Activated gamma-delta T cell (primary cell): ENCODE measurements at places on chromosomes 3 and 15.

DNA sequence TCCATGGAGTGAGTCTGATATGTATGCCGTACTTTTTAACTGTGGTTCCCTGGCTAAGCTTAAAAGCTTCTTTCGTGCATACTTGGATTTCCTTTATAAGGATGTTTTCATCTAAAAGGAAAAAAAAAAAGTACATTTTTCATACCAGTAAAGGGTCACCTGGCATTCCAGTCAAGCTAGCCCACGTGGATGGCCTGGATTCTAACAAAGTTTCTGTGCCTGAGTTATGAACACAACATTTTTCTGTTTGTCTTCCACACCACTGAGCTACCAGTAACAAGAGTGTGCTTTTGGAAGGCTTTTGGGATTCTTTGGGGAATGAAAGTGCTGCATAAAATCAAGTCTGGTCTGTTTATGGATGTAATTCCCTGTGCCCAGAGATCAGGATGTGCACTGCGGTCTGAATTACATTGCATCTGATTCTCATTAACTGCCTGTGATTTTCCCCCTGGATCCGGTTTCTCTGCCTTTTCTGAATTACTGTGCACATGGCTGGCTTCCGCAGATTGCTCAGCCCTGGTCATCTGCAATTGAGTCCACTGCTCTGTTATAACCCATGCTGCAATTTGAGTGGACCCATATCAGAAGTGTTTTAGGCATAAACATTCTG, 38.2 kb upstream of the MAGI1 start:
- no peak for DNase-seq

DNA sequence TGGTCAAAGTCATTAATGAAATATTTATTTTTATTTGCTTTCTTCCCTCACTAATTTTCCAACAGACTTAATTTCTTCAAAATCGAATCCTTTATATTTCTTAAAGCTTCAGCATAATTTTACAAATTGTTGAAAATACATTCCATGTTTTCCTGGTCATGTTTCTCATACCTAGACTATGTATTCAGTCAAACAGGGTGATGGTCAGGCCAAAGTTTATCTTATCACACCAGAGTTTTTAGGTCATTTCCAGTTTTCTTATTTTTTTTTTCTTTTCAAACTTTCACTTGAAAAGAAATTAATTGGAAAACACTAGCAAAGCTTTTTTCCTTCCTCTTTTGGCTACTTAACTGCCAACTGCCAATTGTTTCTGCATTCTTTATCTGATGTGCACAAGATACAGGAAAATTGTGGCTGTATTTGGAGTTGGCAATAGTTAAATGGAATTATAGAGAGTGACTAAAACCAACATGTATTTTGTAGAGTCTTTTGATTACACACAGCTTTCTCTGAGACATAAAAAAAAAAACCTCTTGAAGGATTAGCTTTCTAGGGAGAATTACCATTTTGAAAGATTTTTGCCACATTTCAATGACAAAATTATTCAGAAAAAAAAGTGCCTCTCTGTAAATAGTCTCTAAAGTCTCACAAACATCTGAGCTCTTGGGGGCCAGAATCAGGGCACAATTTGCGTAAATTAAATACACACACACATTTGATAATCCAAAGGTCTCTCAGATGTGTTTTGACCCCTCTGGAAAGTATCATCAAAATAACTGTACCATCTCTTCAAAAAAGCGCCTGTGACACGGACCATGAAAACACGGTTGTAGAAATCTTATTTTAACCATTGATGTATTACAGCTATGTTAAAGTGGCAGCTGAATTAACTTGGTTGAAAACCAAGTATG, 603.2 kb upstream of the KCNMB2 start:
- DNase-seq, result no peak

- no peak for DNase-seq
Measured at GRCh38 chr15:63466378-63467192, 37.8 kb upstream of the USP3 start.

DNA sequence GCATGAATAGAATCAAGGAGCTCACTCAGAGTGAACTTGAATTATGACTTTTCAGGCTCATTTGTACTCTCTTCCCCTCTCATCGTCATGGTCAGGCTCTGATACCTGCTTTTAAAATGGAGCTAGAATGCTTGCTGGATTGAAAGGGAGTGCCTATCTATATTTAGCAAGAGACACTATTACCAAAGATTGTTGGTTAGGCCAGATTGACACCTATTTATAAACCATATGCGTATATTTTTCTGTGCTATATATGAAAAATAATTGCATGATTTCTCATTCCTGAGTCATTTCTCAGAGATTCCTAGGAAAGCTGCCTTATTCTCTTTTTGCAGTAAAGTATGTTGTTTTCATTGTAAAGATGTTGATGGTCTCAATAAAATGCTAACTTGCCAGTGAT, 9.6 kb downstream of the CCNDBP1 start:
- DNase-seq, result no peak

DNA sequence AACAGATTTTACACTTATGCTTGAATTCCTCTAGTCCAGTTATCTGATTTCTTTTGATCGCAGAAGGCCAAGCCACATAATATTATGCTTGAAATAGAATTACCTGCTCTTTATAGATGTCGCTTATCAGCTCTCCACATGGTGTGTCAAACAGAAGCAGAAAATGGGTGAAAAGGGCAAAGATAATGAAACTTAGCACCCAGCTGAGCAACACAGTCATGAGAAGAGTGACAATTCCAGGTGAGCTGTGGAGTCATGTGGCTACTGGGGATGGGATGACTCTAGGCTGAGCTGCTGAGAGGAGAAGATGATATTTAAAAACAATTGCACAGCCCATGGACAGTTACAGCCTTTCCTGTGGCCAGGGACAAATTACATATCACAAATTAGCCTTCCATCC, 398.7 kb upstream of the PDZRN3 start:
- no peak for DNase-seq

DNA sequence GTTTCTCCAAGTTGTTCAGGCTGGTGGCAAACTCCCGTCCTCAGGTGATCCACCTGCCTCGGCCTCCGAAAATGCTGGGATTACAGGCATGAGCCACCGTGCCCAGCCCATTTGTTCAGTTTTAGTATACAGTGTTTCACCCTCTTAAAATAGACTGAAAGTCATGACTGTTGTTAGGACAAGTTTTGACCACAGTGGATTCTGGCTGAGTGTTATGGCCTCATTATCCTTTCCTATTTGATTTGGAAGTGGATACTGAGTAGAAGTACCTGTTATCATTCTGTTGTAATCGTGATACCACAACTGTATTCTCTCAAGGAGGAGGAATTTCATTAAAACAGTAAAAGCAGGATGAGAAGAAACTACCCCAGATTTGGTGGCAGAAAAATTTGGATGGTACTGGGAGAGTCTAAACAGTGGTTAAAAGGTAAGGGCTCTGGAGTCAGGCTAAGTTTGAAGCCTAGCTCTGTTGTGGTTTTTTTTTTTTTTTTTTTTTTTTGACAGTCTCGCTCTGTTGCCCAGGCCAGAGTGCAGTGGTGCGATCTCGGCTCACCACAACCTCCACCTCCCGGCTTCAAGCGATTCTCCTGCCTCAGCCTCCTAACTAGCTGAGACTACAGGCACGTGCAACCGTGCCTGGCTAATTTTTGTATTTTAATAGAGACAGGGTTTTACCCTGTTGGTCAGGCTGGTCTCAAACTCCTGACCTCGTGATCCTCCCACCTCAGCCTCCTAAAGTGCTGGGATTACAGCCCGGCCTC, 2.6 kb downstream of the MAP2K1 start:
- DNase-seq, result no peak

- DNase-seq, result no peak
Measured at GRCh38 chr3:64743887-64744243, 56.1 kb upstream of the ADAMTS9 start.

- DNase-seq, result no peak
Measured at GRCh38 chr3:168860592-168860991, 764.9 kb upstream of the GOLIM4 start.

- no peak for DNase-seq
Measured at GRCh38 chr3:137024348-137024747, 66.6 kb downstream of the IL20RB start.

- no peak for DNase-seq
Measured at GRCh38 chr15:82944056-82944455, 8.5 kb downstream of the HOMER2 start.

- no peak for DNase-seq
Measured at GRCh38 chr3:169662843-169663160, 710 bp downstream of the MECOM start.

DNA sequence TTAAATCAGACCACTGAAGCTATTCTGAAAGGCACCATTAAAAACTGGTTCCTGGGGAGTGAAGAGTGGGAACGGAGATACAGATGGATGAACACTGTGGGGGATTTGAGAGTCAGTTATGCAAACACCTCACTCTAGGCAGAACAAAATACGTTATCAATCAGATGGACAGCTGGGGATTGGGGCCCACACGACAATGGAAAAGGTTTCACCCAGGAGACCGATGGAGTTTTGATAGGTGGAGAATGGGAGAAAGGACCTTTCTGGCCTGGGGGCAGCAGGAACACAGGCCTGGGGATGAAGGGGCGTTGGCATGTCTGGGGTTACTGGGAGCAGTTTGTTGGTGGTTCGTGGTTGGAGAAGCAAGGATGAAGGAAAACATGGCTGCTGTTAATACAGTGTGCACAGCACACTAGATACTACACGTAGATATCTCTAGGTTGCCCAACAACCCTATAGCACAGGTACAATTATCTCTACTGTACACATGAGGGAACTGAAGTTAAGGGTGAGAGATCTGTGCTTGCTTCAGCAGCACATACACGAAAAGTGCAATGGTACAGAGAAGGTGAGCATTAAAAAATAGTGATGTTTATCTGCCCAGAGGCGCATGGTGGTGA, 16.5 kb downstream of the ST6GAL1 start:
- DNase-seq, result no peak

- no peak for DNase-seq
Measured at GRCh38 chr15:73605759-73606436, 27.3 kb downstream of the NPTN start.

- DNase-seq, result no peak
Measured at GRCh38 chr3:86793786-86794185, 197.2 kb downstream of the VGLL3 start.

GRCh38 chr3:107432013-107432515, 54.8 kb downstream of the CCDC54 start:
- no peak for DNase-seq

DNA sequence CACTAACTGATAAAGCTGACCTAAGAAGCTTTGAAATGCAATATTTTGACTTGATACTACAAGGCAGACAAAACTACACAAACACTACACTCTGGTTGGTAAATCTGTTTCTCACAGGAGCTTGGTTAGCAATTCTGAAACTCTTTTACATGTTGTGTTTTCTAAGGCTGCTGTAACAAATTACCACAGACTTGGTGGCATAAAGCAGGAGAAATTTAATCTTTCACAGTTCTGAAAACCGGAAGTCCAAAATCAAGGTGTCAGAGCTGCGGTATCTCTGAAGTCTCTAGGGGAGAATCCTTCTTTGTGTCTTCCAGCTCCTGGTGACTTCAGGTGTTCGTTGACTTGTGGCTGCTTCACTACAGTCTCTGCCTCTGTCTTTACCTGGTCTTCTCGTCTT, 12.9 kb upstream of the PFN2 start:
- DNase-seq, result no peak

DNA sequence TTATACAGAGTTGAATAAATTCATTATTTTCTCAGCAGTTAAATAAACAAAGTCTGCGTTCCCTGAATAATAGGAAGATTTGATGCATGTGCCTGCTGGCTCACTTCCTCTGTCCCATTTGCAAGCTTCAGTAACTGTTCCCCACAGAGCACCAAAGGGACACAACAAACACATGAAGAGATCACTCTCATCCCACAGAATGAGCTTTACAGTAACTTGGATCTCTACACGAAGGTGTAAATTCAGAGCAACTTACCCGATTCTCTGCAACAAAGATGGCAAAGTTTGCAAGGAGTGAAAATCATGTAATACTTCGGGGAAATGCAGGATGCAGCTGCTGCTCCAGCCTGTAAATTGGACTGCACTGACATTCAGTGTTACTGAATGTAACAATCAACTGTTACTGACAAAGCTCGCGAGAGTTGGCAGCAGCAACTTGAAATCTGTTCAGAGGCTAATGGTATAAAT, at the start of gene BCHE:
Gene BCHE, minus strand, starts transcription at position 366 of the 468 bp plus-strand sequence. CDS start 6,390 bp downstream, outside the sequence.
- DNase-seq, result no peak

GRCh38 chr15:83198476-83198875, 9.1 kb downstream of the HDGFL3 start:
- DNase-seq, result no peak

DNA sequence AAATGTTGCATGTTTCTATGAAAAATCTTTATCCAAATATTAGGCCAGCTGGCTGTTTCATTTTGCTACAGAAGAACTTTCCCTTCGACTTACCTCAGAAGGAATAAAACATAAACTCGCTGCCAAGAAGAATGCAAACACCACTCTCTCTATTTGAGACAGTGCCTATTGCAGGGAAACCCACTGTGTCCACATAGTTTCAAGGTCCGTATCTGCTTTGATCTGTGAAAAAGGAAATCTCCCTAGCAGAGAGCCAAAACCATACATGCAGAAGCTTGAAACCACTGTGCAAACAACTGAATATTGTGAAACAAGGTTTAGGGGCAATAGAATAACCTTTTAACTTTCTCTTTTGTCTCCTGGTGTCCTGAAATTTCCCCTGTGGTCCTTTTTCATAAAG, 35.0 kb upstream of the CAPN7 start:
- DNase-seq, result no peak

DNA sequence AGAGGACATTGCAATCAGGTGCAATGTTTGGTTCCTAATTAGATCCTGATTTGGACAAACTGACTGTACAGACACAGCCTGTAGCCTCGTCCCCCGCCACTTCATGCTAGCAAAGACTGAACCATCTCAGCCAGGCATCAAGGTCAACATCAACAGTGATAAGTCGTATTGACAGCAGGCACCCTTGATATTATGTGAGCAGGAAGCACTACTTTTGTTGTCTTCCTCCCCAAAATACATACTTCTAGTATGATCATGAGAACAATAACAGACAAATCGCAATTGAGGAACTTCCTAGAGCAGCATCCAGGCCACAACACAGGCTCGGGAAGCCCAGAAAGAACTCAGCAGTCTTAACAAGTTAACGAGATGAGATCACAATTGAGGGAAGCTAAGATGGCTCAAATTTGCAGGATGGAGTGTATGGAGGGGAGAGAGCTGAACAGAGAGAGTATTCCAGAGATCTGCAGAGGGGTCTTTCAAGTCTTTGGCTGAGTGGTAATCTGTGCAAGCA, 20.4 kb downstream of the TGM5 start:
- DNase-seq, result no peak

DNA sequence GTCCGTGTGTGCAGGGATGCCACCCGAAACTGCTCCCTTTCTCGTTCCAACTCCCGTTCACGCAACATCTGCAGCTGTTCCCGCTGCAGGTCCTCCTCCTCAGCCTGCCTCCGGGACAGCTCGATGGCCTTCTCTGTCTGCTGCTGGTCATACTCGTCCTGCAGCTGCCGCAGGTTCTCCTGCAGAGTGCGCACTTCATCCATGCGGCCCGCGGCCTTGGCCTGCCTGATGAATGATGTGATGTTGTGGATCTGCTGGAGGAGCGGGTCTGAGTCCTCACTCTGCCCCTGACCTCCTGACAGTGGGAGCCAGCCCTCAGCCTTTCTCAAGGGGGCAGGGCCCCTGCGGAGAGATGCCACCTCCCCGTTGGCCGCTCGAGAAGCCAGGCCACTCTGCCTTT, 9.4 kb upstream of the MRPS25 start:
- DNase-seq, result no peak
